ENCODE measurements at places on chromosomes 12 and 14. TPM values are rescaled to one million over a fixed set of nuclear protein-coding genes. Genes with fewer than 3 reads are reported as not detected.

The MFAP5 gene
- total RNA-seq, result 0.37 TPM

The FOXG1 gene
- 0.25 TPM for total RNA-seq

The RNASE7 gene
- not detected for total RNA-seq

The OAS3 gene
- 26.6 TPM for total RNA-seq

The SIX1 gene
- 7.1 TPM for total RNA-seq

The GDF3 gene
- not detected for total RNA-seq

The HHIPL1 gene
- total RNA-seq, result 0.09 TPM

The TAS2R20 gene
- not detected for total RNA-seq

The GALNT6 gene
- total RNA-seq, result 2.5 TPM

The SLC17A8 gene
- not detected for total RNA-seq

The PTGER2 gene
- 4.2 TPM for total RNA-seq

Data from A549 treated with dexamethasone at 1 μM for 4 hours (cell line).